ENCODE measurements at places on chromosomes 5 and 9.

GRCh38 chr9:95103871-95104580 is 213.5 kb downstream of the FANCC start:
- no peak for DNase-seq

DNA sequence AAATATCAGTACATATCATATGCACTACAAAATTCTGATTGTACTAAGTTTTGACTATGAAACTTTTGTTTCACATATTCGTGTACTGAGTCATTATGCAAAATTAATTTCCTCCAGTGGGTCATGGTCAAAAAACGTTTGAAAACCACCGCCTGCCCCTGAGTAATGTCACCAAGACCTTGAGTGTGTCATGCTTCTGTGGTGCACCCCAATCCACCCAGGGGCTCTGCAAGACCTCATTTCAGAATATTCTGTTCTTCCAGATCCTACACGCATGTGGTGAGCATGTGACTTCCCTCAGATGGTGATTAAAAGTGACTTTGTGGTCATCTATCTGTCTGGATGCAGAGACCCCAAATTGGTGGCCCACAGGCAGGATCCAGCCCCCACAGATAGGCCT is 31.0 kb downstream of the ABLIM3 start:
- DNase-seq: no peak

- no peak for DNase-seq
Measured at GRCh38 chr5:174560861-174561260, 163.5 kb upstream of the MSX2 start.

DNA sequence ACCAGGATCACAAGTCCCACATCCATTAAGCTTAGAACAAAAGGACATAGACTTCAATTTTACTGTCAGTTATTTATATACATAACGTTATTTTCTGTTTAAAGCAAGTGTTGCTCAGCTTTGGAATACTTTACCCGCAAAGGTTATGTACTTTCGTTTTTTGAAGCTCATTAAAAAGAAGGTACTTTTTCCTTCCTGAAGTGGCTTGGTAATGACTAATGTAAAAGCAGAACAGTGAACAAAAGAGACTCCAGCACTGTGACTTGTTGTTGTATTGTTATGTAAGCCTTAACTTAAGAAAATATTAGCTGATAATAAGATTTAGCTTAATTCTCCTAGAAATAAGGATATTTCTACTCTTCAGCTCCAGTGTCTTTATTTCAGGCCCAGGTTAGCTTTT is 97.3 kb upstream of the SLCO6A1 start:
- no peak for DNase-seq

GRCh38 chr9:108761655-108762347 is 94.0 kb downstream of the ACTL7B start:
- DNase-seq: peak; percentile 79

DNA sequence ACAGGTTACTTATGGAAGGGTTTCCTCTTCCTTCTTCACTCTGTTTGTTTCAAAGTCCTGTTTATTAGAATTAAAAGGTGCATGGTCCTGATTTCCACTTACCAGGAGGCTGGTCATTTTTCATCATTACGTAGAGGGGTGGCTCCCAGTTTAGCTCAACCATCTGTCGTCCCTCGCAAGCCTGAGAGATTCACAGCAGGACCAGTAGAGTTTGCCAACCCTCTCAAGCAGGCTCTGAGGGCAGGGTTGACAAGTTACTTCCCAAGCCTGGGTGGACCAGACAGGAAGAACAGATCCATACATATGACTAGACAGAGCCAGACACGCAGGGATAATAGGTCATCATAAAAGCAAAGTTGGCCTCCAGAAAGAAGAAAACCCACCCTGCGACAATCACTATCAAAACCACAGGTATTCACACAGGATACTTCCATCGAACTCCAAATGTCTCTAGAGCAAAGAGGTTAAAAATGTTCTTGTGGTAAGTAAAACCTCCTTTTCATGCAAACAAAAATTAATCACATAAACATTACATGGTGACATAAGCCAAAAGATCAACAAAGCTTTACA is 151.9 kb downstream of the ELAVL2 start:
- DNase-seq: no peak

GRCh38 chr9:113556877-113557593 is 93.5 kb downstream of the RGS3 start:
- DNase-seq: no peak

- DNase-seq: no peak
Measured at GRCh38 chr9:92736563-92737215, 27.9 kb downstream of the BICD2 start.

DNA sequence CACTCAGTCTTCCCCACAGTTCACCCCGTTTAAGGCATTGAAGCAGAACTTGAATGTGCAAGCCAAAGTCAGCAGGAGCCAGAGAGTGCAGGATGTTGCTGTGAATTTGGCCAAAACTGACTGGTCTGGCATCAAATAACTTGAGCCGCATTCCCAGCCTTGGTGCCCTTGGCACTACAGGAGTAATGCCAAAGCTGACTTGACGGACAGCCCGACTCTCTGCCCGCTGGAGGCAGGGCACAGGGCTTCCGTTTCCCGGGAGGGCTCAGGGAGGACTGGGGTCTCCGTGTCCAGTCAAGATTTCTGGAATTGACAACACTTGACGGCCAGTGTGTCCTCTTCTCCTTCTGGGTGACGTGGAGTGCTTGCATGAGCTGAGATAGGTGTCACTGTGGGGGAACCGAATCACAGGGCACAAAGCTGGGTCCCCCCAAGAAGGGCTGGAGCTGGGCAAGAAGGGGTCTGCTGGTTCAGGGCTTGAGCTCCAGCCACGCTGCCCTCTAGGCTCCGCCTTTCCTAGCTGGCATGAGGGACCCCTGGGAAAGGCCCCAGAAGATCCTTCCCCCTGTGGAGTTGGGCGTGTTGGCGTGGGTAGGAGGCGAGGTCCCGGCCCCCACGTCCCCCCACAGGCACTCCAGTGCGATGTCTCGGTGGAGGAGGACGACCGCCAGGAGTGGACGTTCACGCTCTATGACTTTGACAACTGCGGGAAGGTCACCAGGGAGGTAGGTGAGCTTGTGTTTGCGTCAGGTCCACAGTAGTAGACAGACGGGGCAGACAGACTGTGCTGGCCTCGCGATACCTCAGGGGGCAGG is 25.2 kb downstream of the NKD2 start:
- DNase-seq: no peak

GRCh38 chr5:56251440-56251839 is 18.3 kb upstream of the ANKRD55 start:
- DNase-seq: no peak

DNA sequence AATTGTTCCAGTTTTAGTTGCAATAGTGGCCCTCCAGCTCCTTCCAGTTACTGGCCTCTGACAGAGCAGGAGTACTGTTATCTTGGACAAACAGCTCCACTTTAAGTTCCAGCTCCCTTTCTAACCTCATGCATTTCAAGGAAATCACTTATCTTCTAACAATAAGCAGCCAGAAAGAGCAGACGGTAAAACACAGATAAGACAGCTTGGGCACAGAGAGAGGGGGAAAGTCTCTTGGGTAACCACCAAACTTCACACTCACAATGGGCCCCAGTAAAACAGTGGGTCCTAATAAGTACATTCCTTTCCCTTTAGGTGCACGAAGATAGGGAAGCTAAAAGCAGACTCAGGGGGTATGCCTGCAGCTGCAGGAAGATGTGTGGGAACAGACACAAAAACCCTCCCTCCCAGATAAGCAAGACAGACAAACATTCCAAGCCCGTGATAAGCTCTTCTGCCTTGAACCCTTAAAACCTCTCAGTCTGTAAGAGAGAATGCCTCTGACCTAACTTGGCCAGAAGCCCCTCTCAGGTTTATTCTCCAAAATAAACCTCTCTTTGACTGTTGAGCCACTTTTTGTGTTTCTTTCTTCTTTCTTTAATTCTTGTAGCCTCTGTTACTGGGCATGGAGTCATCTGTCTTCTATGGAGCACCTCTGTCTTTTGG is 30.8 kb downstream of the OR1J1 start:
- DNase-seq: no peak

- no peak for DNase-seq
Measured at GRCh38 chr5:119740225-119740624, 110.9 kb downstream of the FAM170A start.

GRCh38 chr9:33449715-33450114 is 2.3 kb upstream of the AQP3 start:
- DNase-seq: no peak

DNA sequence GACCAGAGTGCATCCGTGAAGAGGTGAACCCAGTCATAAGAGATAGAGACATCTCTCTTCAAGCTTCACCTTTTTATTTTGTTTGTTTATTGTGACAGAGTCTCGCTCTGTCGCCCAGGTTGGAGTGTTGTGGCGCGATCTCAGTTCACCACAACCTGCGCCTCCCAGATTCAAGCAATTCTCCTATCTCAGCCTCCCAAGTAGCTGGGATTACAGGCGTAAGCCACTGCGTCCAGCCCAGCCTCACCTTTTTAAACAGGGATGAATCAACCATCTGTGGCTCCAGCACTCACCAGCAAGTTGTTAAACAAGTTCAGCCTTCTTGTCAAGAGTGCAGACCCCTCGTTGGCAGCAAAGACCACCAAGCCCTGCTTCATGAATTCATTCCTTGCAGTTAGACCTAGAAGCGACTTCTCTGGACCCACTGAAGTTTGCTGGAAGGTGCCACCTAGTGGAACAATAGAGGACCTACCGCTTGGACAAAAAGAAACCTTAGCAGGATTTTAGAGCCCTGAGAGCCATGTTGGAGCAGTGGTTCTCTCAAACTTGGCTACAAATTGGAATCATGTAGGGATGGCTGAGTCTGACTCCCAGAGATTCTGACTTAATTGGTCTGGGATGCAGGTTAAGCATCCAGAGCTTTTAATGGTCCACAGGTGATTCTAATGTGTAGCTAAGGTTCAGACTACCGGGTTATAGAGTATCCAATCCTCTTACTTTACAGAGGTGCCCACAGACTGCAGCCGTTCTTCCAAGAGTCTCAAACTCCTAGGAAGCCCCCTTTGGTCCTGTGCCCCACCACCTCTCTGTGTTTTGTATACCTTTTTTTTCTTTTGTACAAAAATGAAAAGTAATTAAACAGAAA is 10.5 kb upstream of the GALNT10 start:
- peak; percentile 85 for DNase-seq

- DNase-seq: no peak
Measured at GRCh38 chr9:90925581-90926257, 124.1 kb downstream of the SYK start.

DNA sequence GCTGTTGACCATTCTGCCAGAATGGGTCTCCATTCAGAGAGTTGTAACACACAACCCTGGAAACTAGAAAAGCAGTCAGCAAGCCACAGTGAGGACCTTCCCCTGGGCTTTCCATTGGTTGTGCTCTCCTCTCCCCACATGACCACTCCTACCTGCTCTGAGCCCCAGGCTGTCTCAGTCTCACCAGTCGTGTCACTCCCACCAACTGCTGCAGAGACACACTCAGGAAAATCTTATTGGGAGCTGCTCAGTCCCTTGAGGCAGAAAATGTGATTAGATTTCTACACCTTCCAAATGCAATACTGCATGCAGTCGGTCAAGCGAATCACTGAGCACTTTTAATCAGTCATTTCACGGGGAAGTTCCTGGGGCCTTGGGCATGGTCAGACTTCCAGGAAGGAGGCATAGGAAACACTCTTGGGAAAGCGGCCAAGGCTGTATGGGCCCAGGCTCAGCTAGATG is 284.2 kb upstream of the NMUR2 start:
- no peak for DNase-seq

DNA sequence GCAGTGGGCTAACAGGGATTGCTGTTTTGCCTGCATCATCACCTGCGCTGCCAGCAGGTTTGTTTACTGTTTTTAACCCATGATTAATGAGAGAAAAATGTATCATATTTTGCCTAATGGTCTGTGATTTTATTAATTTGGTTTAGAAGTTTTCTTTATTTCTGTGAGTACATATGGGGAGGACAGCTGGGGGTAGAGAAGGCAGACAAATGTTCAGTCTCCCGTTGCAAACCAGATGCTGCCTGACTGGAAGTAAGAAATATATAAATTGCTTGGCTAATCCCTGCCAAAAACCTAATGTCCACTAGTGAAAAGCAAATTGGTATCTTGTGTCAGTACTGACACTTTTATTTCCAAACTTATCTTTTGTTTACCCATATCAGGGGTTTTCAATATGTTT is 1766.1 kb upstream of the C9orf72 start:
- DNase-seq: no peak

DNA sequence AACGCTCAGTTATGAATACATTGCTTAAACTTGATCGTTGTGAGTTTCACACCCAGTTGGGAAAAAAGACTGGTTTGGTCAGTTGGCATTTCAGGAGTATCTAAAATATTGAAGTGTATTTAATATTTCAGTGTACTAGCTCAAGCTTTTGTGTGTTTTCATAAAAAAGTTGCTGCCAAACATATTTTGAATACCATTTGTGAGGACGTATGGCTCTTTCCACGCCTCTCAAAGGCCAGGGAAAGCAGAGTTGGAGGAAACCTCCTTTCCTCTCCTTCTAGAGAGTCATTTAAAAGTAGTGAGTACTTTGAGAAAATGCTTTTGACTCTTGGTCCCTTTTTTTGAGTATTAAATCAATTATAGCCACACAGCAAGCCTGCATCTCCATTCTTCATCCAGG is 43.2 kb upstream of the ANKRD33B start:
- DNase-seq: no peak

GRCh38 chr9:116686135-116686534 is 970 bp upstream of the TRIM32 start:
- DNase-seq: no peak

GRCh38 chr9:72991772-72992171 is 38.9 kb upstream of the ALDH1A1 start:
- no peak for DNase-seq

- peak; percentile 53 for DNase-seq
Measured at GRCh38 chr5:151238303-151238741, 14.4 kb upstream of the CCDC69 start.

DNA sequence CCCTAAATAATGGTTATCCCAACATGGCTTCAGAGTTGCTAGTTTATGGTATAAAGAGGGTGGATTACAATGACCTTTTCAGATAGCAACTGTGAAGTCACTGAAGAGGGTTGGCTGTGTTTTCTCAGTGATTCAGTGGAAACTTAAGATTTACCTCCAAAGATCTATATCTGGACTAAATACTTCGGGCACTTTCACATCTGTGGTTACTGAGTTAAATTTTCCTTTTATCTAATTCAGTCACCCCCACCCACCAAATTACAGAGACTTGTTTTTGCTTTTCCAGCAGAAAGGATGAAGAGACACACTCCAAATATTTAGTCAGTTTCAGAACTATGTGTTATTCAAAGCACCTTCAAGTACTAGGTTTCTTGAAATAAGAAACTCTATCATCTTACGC is 573.2 kb downstream of the CCDC171 start:
- no peak for DNase-seq

GRCh38 chr5:444226-444625 is 1.2 kb downstream of the EXOC3 start:
- DNase-seq: no peak

GRCh38 chr5:132561601-132562000 is 4.8 kb downstream of the RAD50 start:
- DNase-seq: no peak

- DNase-seq: peak; percentile 87
Measured at GRCh38 chr5:157026789-157027424, 32.0 kb downstream of the HAVCR1 start.

All from GM23338 (cell line).